ENCODE measurements at places on chromosomes 11 and 22.

GRCh38 chr11:92473736-92474135, 249.1 kb downstream of the FAT3 start:
- no peak for DNase-seq

GRCh38 chr22:44368611-44369292, 56.0 kb upstream of the SHISAL1 start:
- DNase-seq = no peak

GRCh38 chr11:111726301-111726713, 39.9 kb downstream of the PPP2R1B start:
- DNase-seq = no peak

DNA sequence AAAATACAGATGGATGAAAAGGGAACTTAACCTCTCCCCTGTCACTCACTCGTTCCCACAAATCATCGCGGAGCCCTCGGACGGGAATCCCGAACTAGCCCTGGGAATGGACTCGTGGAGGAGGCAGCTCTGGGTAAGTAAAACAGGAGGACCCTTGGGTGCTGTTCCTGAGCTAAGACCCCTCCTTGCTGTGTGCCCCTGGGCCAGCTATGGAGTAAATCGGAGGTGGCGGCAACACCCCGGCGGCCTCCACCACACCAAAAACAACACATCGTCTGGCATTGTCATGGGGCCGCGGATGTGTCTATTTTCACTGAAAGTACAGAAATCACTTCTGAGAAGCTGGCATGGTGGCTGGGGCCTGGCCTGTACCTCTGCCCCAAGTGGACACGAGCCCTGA, 12.1 kb downstream of the CPT1A start:
- DNase-seq = no peak

DNA sequence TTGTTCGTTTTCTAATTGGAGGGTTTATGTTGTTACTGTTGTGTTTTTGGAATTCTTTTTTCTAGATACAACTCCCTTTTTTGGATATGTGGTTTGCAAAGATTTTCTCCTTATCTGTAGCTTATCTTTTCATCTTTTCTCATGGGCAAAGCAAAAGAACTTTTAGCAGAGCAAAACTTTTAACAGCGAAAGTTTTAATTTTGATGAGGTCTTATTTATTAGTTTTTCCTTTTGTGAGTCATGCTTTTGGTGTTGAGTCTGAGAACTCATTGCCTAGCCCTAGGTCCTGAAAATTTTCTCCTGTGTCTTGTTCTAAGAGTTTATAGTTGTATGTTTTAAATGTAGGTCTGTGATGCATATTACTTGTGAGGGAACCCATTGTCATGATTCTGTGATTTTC, 99.4 kb downstream of the TEAD1 start:
- no peak for DNase-seq

Measured in activated naive CD8-positive, alpha-beta T cell treated with anti-CD3 and anti-CD28 coated beads, Interleukin-2, amount 50 U/mL, for 24 hours (primary cell).